ENCODE measurements at places on chromosomes 6 and 20.

DNA sequence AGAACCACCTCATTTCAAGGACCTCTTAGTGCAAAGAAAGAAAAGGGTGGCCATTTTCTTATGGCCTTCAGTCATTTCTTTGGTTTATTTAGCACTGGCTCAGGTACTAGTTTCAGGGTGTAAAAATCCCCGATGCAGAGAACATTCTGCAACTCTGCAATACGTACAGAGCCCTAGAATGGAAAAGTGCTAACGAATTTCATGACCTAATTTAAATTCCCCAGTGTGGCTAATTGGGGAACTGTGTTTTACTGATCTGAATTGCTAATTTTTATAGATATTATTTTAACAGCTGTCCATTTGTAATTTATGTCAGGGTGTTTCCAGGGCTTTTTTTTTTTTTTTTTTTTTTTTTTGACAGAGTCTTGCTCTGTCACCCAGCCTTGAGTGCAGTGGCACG is 160.7 kb downstream of the UST start:
- no peak for DNase-seq

- no peak for DNase-seq
These were observed 48.7 kb upstream of the MYLIP start for GRCh38 chr6:16080204-16080603.

DNA sequence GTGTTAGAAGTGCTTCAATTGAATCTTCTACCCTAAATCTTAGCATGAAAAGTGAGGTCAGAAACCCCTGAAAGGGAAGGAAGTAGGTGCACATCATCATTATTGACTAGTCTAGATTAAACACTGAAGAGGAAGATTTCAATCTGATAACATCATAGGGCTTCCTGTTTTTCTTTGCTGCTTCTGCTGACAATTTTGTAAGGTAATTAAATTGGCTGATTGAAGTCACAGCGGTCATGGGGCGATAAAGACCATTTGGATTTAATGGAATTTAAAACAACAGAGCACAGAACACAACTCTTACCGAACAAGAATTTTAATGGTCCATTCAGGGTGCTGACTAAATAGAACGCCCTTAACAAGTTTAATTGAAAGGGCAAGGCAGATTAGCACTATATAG is 11.3 kb downstream of the GRIK2 start:
- no peak for DNase-seq

- no peak for DNase-seq
These were observed 68.3 kb downstream of the FHL5 start for GRCh38 chr6:96631248-96631647.

GRCh38 chr6:3455569-3456394 is 1.1 kb downstream of the SLC22A23 start:
- no peak for DNase-seq

DNA sequence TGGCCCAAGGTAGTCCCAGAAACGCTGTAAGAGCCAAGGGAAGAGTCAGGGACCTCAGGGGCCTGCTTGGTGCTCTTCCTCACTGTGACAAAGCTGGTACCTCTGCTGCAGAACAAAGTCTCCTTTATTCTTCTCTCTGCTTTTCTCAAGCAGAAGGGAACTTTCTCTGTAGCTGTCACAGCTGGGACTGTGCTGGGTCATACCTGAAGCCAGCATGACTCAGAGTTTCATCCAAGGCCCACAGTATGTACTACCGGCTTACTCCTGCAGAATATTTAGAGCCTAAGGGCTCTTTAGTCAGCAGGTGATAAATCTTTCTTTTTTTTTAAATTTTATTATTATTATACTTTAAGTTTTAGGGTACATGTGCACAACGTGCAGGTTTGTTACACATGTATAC is 183.2 kb downstream of the TINAG start:
- no peak for DNase-seq

GRCh38 chr6:112087916-112088315 is 525 bp downstream of the FAM229B start:
- no peak for DNase-seq

DNA sequence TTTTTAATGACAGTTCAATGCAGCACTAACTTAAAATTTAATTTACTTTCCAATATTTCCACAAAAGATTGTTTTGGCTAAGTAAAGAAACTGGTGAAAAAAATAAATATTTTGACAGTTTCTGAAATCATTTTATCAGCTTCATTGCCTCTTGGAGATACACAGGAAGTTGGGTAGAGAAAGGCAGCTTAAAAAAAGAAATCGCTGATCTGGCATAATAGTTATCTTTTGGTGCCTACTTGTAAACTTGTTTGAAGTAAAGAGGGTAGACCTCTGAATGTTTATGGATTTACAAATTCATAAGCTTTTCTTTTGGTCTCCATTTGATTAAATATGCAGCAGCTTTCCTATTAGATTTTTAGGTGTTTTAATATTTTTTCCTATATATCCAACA is 103.4 kb downstream of the RTN4IP1 start:
- no peak for DNase-seq

DNA sequence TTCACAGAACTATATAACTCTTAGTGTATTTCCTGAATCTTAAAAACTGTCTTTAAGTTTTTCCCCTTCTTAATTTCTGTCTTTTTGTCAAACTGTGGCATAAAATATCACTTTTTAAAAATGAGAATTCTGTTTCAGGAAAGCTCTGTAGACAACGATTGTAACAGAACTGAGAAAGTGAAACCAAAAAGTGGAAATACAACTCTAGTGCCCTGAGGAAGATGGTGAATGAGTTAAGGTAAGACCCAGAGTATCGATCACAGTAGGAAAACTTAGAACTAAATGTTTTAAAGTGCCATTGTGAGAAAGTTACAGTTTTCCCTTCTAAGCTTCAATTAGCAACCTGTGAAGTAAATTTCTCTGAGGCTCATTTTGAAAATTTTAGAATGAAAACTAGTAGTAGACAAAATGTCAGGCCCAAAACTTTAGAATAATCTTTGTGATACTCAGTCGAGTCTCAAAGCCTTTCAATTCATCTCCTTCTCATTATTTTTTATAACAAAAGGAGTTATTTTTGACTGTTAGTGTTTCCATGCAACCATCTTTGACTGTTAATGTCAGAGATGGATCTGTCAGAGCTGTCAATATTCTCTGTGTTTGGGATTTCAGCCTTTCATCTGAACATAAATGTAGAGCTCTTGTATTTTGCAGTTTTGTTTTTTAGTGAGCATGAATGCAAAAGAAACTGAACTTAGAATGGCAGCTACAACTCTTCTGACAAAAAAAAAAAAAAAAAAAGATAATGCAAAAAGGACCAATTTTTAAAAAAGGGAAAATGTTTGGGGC is 19.0 kb upstream of the TRDN start:
- DNase-seq: no peak

- peak; percentile 19 for DNase-seq
These were observed 73.7 kb downstream of the PRND start for GRCh38 chr20:4795394-4795793.

- no peak for DNase-seq
These were observed 146.5 kb upstream of the ZNF217 start for GRCh38 chr20:53739799-53740785.

- DNase-seq: no peak
These were observed 324.3 kb upstream of the ZFP64 start for GRCh38 chr20:52515877-52516276.

GRCh38 chr6:53735896-53736295 is 58.9 kb upstream of the LRRC1 start:
- peak; percentile 9 for DNase-seq

DNA sequence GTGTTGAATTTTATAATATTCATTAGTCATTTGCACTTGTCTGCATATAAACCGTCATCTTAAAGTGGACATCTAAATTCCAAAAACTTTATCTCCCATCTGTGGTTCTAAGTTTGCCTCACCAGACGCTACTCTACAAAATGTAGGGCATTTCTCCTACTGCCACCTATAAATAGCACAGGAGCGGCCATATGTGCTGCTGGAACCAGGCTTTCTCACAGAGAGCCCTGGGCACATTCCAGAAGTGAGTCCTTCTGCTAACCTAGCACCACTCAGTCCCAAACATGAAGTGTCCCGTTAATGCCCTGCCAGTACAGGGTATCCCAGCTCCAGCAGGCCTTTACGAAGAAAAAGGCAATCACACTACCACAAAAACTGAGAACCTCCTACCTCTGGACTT is 153.7 kb downstream of the TMEM242 start:
- DNase-seq: no peak

GRCh38 chr6:131923356-131923755 is 27.8 kb downstream of the CCN2 start:
- no peak for DNase-seq

GRCh38 chr6:1834646-1835516 is 225.2 kb downstream of the FOXC1 start:
- DNase-seq: no peak
